Mesenchymal stem cell (in vitro differentiated cells and primary cell): ENCODE measurements at places on chromosomes 6 and 20.

GRCh38 chr6:40924839-40925238, 114.2 kb downstream of the UNC5CL start:
- no peak for DNase-seq

- no peak for DNase-seq
Observed at GRCh38 chr20:62949153-62949821, 3.2 kb upstream of the SLC17A9 start.

DNA sequence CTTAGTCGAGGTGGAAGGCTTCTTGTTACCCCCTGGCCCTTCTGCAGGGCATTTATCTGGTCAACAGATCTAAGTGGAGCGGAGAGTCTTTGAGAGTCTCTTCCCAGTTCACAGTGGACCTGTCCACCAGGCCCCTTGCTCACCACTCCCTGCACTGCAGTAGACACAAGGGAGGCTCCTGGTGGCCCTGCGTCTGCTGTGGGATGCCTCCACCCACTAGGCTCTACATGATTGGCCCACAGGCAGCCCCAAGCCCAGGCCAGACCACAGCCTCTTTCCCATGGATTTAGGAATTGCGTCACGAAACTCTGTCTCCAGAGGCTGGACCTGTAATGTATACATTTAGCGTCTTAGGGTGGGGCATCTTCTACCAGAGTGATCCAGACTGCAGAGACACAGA, 28.4 kb downstream of the TBC1D7 start:
- DNase-seq, result peak; percentile 34

DNA sequence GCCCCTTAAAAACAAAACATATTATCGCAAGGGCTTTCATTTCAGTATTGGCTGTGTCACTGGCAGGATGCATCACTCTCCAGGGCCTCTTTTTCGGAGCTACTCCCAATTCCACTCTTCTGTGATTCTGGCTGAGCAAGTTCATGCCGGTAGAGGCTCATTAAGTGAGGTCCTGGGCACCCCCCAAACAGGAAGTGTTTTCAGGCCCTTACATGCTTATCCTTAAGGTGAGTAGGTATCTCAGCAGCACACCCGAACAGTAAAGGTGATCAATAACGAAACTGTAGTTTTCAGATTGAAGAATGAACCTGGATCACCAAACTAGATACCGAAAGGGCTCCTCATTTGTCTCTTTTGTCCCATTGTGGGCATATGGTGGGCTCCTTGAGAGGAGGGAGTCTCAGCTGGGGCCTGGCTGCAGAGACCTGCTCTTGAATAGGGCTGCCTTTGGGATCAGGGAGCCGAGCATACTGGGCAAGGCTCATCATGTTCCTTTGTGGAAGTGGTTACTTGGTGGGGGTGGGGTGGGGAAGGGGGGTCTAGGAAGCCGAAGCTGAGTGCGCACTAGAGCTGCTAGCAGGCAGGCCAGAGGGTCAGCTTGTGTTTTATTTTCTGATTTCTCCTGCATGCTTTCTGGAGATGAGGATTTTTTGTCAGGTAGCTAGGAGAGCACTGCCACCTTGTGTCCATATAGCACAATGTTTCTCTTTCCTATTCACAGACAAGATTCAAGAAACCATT, 65.2 kb downstream of the CDS2 start:
- peak; percentile 83 for DNase-seq

DNA sequence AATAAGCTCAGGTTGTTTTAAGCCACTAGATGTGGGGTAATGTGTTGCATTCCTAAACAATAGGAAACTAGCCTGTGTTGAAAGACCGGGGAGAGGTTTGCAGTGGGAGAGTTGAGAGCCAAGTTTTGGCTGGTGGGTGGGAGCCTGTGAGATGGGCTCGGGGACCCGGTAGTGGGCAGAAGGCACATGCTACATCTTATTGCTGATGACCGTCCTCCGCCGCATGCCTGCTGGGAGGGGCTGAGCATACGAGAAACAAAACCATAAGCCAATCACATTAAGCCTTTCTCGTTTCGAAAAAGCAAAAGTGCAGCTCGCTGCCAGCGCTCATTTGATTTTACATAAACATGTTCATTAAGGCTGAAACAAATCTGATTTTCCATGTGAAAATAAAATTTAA, 57.4 kb upstream of the MPC1 start:
- DNase-seq, result no peak

DNA sequence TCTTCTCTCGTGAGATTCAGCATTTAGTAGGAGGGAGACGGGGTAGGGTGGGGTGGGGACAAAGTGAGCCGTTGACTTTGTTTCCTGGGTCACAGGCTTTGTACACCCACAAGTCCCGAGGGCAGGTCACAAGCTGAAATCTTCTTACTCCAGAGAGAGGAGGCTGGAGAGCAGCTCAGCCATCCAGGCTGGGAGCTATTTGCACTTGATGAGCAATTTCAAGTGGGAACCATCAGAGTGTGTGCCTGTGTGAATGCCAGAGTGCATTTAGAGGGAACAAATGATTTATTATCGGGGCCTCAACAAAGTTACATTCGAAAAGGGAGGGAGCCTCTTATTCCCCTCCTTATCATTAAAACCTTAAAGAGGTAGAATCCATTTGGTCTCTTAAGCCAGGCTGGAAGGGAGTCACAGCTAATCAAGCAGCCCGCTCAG, 155.7 kb upstream of the JARID2 start:
- DNase-seq, result peak; percentile 35

DNA sequence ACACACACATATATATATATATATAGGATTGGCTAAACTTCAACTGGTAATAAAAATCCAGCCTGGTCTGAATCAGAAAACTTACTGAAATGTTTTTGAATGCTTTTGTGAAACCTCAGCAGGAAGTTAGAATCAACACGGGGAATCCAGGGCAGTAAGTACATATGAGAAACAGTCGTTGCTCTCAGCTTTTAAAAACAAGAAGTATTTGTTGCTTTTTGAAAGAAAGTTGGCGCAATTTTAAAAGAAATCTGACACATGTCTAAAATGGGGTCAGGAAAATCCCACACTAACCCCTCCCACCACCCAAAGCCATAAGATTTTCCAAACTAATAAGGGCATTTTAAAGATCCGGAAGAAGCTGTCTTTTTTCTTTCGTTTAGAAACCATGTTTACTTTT, 11.5 kb upstream of the CCDC170 start:
- DNase-seq, result no peak

GRCh38 chr6:109877028-109878004, 100.8 kb upstream of the GPR6 start:
- peak; percentile 12 for DNase-seq

- no peak for DNase-seq
Observed at GRCh38 chr6:137424251-137424650, 69.9 kb downstream of the OLIG3 start.

- DNase-seq, result no peak
Observed at GRCh38 chr6:40176152-40176551, 241.9 kb upstream of the MOCS1 start.

DNA sequence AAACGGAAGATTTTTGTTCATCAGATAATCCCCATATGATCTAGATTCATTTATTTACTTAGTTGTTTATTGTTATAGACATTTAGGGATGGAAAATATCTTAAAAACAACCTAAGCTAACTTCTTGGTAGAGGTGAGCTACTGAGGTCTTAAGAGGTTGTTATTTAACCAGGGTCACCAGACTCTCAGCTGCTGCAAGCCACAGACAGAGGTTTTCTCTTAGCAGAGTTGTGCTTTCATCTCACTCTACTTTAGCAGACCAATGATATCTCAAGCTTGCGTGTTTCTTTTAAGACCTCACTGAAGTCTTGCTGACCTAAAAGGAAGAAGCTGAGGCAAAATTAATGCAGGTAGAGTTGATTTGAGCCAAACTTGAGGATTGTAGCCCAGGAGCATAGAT, 43.6 kb downstream of the NCOA7 start:
- no peak for DNase-seq

- peak; percentile 29 for DNase-seq
Observed at GRCh38 chr20:34316196-34316814, 13.2 kb upstream of the AHCY start.

DNA sequence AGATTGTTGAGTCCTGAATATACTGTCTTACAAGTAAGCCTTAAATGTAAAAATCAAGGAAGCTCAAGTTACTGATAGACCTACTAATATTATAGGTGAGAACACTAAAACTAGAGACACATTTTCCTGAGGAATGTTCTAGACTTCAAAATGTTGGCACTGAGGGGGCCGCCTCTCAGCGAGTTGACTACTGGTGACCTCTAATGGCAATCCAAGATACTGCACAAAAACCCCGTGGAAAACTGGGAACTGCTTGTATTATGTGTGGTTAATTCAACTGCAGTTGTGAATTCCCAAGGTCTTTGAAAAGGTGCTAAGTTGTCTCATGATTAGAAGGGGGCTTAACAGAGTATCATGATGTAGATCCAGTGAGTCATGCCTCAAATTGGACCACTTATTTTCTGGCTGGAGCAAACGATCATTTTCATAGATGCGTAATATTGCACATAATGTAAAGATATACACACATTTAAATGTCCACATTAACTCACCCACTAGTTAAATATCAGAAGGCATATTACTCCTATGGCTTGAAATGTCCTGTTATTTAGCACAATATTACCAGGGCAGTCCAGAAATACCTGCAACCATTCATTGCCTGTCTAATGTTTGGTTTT, 336.2 kb downstream of the FOXA2 start:
- DNase-seq, result no peak

DNA sequence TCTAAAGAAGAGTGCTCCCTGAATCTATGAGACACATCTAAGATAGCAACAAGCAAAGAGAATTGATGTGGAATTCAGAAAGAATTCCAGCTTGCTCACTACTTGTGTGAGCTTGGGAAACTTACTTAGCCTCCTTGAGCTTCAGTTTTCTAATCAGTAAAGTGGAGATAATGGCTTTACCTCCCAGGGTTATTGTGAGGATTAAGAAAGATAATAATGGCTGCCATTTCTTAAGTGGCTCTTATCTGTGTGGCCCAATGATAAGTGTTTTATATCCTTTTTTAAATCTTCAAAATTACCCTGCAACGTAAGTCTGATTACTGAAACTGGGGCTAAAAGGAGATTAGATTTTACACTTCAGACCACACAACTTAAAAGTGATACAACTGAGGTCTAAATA, 418.5 kb downstream of the LMBRD1 start:
- DNase-seq, result no peak

DNA sequence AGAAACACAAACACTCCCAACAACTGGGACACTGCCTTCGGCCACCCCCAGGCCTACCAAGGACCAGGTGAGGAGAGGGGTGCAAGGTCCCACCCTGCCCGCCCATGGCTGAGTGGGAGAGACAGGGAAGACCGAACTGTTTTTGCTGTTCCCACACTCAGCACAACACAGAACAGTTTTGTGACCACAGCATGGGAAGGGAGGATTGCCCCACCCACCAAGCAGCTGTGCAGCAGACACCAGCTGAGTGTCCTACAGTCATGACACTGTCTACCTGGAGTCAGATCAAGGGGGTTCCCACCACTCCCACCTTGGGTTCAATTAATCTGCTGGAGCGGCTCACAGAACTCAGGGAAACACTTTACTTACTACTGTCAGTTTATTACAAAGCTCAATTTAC, 73.9 kb downstream of the SNX9 start:
- no peak for DNase-seq

- DNase-seq, result no peak
Observed at GRCh38 chr6:33092385-33092784, 16.6 kb downstream of the HLA-DPB1 start.

GRCh38 chr6:149049230-149049629, 268.3 kb upstream of the TAB2 start:
- no peak for DNase-seq

DNA sequence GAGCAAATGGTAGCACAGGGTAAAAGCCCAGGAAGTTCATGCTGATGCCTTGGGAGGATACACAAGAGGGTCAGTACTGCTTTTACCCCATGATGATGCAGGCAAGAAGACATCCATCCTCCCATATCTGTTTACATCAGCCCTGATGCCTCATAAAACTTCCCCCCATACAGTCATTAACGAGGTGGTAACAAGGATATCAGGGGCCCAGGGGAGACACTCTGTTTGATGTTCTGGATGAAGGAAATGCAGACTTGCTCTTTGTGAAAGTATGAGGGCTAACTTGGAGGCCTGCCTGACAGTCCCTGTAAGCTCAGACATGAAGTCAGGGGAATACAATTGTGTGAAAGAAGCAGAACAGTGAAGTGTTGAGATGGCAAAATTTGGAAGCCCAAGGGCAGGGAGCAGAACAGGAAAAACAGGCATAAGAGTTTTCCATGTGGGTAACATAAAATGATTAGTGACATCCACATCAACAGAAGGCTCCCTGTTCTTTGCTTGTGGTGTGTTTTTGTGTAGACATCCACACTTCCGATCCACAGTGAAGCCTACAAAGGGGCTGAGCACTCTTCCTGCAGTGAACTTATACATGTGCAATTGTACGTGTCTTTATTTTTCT, 813.4 kb downstream of the MAFB start:
- no peak for DNase-seq

DNA sequence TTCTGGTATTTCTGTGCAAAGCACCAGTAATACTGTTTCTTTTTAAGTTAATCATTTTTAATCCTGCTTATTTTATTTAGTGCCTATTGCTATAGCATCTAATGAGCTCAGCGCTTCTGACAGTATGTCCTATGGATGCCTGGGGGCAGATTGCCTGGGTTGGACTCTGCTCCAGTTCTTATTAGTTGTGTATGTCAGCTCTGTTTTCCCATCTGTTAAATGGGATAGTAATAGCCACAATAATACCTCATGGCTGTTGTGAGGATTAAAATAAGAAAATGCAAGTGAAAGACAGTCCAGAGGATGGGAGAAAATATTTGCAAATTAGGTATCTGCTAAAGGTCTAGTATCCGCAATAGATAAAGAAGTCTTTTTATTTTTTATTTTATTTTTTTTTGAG, 87.0 kb downstream of the UTRN start:
- DNase-seq, result no peak

DNA sequence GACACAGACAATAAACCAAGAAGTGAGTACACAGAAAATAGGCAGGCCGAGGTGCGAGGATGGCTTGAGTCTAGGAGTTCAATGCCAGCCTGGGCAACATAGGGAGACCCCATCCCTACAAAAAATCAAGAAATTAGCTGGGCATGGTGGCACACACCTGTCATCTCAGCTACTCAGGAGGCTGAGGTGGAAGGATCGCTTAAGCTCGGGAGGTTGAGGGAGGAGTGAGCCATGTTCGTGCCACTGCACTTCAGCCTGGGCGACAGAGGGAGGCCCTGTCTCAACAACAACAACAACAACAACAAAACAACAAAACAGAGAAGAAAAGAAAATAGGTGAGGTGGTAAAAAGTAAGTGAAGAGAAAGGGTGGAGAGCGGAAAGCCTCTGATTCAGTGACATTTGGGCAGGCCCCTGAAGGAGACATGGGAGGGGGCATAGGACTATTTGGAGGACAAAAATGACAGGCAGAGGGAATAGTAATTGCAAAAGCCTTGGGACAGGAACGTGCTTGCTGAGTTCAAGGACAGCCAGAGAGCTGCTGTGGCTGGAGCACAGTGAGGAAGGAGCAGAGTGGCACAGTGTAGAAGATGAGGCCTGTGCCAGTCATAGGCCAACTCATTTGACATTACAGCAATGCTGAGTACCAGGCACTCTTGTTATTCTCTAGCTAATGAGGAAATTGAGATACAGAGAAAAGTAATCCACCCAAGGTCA, 160.6 kb downstream of the VEGFA start:
- no peak for DNase-seq
